ENCODE measurements at places on chromosomes 2 and 18. TPM values are rescaled to one million over a fixed set of nuclear protein-coding genes. Genes with fewer than 3 reads are reported as not detected.

- DNase-seq: no peak
Observed at GRCh38 chr2:200350850-200351285, 44.4 kb downstream of the SPATS2L start.

Gene CYP27A1
- not detected for total RNA-seq

- DNase-seq: peak; percentile 87
Observed at GRCh38 chr2:42770288-42771131, 6.6 kb upstream of the OXER1 start.

- DNase-seq: no peak
Observed at GRCh38 chr2:144409241-144409640, 110.7 kb downstream of the ZEB2 start.

DNA sequence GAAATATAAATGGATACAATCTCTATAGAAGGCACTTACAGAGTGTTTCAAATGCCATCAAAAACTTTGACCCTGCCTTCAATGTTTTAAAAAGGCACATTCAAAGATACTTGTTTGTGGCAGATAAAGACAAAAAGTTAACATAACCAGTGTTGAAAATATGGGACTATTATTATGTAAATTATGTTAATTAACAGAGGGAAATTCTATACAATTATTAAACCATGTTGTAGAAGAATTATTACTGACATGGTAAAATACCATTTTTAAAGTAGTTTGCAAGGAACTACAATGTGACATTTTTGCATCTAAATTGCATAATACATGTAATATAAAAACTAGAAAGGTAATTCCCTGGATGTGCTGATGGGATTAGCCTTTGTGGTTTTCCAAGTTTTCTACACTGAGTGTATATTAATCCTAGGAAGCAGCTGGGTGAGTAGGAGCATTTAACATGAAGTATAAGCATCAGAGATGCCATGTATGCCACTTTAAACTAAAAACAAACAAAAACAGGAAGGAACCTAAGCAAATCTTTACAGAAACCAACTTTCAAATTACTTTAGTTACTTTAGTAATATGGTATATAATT, 21.7 kb downstream of the MIB1 start:
- no peak for DNase-seq

DNA sequence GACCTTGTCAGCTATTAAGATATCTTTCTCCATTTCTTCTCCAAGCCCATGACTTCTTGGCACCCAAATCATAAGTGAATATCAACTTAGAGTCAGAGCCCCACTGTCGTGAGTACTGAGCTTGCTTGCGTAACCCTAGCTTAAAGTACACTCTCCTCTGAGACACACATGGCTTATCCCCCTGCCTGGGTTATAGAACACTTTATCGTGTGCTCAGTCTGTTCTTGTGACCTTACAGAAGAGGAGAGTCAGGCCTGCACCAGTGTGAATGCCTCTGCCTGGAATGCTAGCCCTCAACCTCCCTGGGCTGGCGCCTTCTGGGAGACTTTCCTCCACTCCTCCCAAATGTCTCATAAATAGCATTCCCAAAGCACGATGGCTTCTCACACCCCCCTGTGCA, 79.3 kb downstream of the CEP192 start:
- no peak for DNase-seq

DNA sequence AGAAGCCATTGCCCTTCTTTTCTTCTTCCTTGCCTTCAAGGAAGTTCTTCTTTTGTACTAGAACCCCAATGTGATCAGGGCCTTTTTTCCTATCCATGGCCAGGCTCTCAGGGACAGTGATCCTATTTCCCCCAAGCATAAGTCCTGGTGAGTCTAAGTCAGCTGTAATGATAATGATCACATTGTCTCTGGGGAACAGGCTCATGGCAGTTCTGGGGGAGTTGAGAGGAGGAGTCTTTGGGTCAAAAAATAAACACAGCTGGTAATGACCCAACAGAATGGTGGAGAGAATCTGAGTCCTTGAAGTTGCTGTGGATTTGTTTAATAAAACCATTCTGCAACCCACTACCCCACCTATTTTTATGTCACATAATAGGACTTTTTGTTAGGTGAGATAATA, 96.6 kb downstream of the SOCS6 start:
- no peak for DNase-seq

Gene TFPI
- total RNA-seq: not detected

DNA sequence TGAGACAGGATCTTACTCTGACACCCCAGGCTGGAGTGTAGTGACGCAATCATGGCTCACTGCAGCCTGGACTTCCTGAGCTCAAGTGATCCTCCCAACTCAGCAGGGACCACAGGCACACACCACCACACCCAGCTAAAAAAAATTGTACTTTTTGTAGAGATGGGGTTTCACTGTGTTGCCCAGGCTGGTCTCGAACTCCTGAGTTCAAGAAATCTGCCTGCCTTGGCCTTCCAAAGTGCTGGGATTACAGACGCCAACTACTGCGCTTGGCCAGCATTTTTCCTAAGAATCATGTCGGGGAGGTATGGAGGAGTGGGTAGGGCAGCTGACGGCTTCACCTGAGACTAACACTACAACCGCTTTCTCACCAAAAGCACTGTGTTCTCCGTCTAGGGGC, 50.4 kb downstream of the CYP26B1 start:
- no peak for DNase-seq
